ENCODE measurements at places on chromosomes 16 and 17.

DNA sequence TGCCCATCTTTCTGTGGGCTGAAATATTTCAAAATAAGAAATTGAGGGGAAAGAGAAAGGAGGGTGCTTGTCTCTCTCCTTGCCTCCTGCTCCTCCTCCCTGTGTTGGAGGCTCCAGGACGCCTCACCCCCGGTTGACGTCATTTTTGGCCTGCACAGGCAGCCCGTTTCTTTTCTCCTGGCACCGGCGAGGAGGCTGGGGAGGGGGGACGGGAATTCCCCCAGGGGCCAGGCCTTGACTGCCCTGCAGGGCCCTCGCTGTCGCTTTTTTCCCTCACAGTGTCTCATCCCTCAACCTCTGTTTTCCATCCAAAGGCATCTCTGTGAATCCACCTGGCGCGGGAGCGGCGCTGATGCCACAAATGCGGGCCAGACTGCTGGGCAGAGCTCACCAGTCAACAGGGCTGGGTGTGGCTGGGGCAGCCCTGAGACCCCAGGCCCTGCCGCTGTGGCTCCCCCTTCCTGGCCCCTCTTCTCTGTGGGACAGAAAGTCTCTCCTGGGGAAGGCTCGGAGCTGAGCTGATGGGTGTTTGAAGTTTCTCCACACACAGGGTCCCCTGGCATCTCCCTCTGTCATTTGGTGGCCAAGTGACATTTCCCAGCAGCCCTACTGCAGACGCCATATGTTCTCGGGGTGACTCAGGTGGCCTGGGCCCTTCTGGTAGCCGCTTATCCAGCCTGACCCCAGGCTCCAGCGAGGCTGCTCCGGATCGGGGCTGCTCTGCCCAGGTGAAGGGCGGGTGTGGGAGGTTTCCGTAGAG is 16.0 kb downstream of the CENPX start:
- no peak for DNase-seq

- DNase-seq, result no peak
Observed at GRCh38 chr16:74740795-74741304, 33.8 kb downstream of the FA2H start.

GRCh38 chr16:2429771-2430663 is 770 bp downstream of the CCNF start:
- no peak for DNase-seq

- no peak for DNase-seq
Observed at GRCh38 chr17:81464586-81464985, 48.0 kb downstream of the ACTG1 start.

GRCh38 chr17:14784997-14785696 is 480.0 kb downstream of the PMP22 start:
- DNase-seq, result no peak

GRCh38 chr17:43714465-43715149 is 44.0 kb downstream of the SOST start:
- no peak for DNase-seq

- no peak for DNase-seq
Observed at GRCh38 chr17:9821921-9822320, at the start of gene GSG1L2. Gene GSG1L2 (minus strand): TSS chr17:9822079. CDS start chr17:9822071, 8 bp downstream.

DNA sequence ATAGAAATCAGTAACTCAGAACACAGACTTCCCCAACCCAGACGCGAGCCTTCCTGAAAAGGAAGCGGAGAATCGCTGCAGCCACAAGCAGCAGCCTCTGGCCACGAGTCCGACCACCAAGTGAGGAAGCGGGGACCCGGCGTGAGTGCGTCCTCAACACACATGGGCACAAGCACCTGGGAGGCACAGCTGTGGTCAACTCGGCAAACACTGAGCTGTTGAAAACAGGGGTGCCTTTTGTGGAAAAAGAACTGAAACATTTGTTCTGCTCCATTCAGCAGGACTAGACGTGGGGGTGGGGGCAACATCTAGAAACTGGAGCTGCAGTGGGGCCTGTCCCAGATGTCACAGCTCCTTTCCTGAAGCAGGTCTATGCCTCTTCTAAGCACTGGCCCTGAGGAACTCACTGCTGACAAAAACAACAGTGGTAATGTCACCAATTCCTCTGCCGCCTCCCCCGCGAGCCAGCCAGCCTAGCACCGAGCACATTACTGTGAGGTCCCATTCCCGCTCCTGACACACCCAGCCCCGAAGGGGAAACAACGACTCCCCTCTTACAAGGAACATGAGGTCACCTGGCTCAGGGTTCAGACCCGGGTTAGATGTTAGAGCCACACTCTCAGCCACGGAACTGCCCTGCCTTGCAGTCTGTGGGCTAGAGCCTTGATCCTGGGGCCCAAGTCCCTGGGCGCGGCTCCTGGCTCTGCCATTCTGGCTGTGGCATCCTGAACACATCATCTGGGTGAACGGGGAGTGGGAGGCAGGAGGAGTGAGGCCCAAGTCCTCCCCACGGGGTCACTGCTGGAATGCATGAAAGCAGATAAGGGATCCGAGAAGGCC is 29.0 kb downstream of the KDM8 start:
- no peak for DNase-seq

DNA sequence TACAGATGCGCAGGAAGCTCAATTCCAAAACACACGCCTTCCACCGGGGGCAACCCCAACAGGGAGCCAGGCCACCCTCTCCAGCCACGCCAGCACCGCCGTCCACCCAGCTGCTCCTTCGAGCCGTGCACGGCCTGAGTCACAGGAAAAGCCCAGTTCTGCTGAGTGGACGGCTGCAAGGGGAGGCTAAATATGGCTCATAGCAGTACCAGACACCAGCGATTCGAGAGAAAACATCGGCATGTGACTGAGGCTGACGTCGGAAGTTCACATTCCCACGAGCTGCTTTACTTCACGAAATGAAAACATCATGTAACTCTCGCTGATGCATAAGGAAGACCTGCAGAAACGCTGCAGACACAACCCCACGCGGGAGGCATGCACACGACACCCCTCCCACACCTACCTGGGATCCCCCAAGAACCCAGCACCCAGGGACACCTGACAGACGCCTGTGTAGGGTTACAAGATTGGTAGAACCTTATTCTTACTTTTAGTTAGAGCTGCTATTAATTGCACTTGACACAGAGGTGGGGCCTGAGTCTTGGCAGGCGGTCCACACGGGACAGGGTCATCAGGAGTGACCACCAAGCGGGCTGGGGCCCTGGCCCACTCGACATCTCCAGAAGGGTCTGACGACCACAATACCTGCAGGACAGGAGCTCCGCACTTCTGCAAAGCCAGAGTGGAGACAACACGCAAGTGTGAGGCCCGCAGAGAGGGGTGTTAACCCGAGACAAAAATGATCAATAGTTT is 116.8 kb downstream of the ANKRD11 start:
- DNase-seq, result no peak

DNA sequence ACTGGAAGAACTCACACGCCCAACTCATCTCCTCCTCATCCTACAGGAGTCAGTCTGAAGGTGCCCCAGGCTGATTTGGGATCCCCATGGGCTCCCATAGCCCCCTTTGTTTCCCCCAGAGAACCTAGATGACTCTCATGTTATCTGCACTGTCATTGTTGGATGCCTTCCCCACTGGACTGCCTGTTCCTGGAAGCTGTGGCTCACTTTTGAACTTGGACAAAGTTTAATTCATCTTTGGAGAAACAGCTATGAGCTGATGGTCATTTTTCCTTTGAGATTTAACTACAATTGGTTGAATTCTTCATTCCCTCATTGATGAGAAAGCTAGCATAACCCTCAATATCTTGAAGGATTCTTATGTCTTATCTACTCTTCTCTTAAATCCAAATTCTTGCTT is 186.6 kb downstream of the SALL1 start:
- no peak for DNase-seq

- no peak for DNase-seq
Observed at GRCh38 chr16:84730406-84731106, 30.8 kb downstream of the USP10 start.

DNA sequence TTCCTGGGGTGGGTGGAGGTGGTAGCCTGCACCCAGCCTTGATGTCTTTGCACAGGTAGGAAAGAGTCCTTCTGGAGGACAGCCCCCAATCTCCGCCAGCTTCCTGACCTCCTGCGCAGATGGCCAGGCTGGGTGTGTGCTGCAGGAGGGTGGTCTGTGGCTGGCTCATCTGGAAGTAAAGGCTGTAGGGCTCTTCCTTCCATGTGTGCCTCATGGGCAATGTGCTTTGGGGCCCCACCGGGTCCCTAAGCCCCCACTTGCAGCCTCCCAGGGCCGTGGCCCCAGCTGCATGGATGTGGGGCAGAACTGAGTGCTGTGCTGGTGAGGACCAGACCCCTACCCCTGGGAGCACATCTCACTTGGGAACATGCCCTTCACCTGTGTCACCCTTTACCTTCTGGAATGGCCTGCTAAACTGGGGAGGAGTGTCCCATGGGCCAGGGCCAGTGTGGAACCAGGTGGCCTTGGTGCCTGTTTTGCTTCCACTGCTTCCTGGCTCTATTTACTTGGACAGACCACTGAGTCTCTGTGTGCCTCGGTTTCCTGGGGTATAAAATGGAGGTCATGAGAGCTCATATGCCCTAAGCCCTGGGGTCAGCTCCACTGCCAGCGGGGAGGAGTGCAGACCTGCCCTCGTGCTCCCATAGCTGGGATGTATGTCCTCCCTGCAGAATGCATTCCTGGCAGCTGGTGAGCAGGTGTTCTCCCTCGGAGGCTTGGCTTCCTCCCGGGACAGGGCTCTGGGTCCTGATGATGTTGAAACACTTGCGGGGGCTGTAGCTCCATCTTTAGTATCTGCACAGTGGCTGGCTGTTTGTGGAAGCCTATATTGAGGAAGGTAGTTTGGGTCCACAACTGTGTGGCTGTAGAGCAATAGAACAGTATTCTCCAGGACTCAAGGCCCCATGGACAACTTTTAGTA is 18.0 kb downstream of the MPRIP start:
- DNase-seq, result no peak

DNA sequence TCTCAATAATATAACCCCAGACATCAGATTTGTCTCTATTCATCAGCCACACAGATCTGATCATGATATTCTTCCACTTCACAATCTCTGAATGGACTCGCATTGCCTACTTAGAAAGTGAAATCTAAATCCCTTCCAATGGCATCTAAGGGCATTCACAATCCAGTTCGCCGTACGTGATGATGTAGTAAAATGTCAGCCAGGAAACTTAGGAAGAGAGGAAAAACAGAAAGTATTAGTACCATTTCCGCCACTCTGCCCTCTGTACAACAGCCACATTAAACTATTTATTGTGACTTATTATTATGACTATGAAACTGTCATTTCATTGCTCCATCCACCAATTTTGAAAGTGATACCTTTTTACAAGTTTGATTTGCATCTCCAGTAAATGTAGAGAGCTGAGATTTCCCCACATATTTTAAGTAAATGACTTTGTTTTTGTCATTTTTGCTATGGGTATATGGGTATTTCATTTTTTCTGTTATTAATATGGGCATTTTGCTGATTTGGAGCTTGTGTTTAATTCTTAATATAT is 69.4 kb upstream of the SMIM36 start:
- no peak for DNase-seq

DNA sequence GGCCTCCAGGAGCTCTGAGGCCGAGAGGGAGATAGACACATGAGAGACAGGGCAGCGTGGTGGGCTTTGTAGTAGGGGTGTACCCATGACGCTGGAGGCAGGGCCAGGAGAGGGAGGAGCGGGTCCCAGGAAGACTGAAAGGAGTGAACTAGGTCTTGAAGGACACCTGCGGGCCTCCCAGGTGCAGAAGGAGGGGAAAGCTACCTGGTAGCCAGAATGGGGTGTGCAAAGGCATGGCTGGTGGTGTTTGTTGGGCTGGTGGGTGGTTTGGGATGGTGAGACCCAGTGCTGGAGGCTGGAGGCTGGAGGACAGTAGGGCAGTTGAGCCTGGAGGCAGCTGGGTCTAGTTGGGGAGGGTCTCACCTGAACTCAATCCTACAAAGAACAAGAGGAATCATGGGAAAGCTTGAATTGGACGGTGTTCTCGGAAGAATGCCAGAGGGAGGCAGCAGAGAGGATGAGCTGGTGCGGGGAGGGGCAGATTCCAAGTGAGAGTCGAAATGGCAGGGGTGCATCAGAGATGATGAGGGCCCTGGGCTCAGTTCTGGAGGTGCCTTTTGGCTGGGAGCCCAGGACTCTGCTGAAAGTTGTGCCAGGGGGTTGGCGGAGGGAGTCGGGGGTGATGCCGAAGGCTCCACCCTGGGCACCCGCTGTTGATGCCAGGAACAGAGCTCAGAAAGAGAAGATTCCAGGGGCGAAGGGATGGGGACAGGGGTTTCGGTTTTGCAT is 21.2 kb downstream of the C1QTNF1 start:
- DNase-seq, result no peak

- no peak for DNase-seq
Observed at GRCh38 chr16:1028524-1029258, 43.9 kb upstream of the SSTR5 start.

- no peak for DNase-seq
Observed at GRCh38 chr17:29172589-29172988, 7.6 kb downstream of the MYO18A start.

- DNase-seq, result no peak
Observed at GRCh38 chr17:48558057-48558830, 13.3 kb upstream of the HOXB2 start.

DNA sequence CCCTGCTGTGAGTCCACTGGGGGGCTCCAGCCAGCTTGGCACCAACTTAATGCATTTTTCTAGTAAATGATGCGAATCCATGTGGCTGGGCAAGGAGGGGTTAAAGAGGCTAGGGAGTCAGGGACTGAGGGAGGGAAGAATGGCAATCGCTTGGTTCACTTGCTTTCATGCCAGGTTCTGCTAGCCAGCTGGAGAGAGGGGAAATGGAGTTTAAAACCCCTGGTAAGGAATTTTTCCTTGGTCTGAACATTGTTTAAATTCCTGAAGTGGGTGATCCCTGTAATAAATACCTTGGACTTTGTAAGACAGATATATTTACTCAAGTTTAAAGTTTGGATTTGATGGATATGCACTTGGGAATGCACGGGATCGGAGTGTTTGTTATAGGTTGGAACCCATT is 22.8 kb downstream of the ANKFN1 start:
- DNase-seq, result no peak

- no peak for DNase-seq
Observed at GRCh38 chr16:89575247-89576152, at the start of gene CPNE7. Gene CPNE7 (plus strand): TSS chr16:89575758. CDS start chr16:89575898, 140 bp downstream.

- DNase-seq, result no peak
Observed at GRCh38 chr17:42459801-42460281, 1.2 kb downstream of the ATP6V0A1 start.

DNA sequence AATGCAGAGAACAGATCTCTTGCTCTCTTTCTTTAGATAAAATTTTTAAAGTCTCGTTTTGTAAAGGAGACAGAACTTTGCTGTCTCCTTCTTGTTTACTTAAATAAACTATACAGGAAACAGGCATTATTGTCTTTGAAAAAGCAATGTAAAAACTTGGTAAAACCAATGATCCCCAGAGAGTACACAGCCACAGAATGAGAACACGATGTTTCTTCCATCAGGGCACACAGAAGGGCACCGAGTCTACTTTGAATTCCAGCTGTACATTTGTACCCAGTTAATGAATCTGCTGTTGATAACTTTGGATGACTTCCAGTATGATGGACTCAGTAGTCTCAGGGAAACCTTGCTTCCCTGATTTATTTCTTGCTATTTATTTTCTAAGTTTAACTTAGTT is 8.1 kb upstream of the TMEM100 start:
- DNase-seq, result no peak

- no peak for DNase-seq
Observed at GRCh38 chr17:79433379-79433778, 177.5 kb downstream of the RBFOX3 start.

- DNase-seq, result no peak
Observed at GRCh38 chr17:57415751-57416207, 159.5 kb downstream of the MSI2 start.

- no peak for DNase-seq
Observed at GRCh38 chr16:58046054-58046881, 20.7 kb downstream of the MMP15 start.

Data from D721Med (cell line).